ENCODE measurements at places on chromosomes 1 and 21.
A peak's percentile ranks its signal among the peaks of the same experiment; 100 is the strongest.

GRCh38 chr1:70140343-70140742 lies 65.0 kb downstream of the LRRC40 start:
- no peak for DNase-seq

DNA sequence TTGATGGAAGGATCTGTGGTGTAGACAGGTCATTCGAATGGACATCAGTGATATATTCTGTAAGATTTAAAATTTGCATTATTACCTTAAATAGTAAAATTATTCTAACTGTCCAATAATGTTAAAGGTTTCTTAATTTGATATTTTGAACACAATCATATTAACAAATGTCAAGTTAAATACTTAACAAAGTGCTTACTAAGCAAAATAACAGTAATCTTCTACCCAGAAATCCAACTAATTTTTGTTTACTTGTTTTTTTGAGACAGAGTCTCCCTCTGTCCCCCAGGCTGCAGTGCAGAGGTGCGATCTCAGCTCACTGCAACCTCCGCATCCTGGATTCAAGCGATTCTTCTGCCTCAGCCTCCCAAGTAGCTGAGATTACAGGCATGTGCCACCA lies 33.9 kb downstream of the USP33 start:
- DNase-seq: no peak

GRCh38 chr1:18922319-18922726 lies 20.0 kb upstream of the ALDH4A1 start:
- no peak for DNase-seq

DNA sequence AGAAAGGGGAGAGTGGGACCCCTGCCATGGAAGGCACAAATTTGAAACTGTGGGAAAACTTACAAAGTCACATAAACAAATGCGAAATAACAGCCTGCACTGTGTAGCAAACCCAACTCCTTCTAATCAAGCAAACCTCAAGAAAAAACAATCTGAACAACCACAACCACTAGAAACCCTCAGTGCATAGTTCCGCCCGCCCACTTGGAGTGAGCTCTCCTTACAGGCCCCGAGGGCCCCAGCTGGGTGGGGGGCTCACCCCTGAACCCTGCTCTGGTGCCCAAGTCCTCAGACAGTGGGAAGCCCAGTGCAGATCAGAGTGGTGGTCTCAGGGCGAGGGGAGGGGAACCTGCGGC lies 931 bp upstream of the MXRA8 start:
- DNase-seq: no peak

DNA sequence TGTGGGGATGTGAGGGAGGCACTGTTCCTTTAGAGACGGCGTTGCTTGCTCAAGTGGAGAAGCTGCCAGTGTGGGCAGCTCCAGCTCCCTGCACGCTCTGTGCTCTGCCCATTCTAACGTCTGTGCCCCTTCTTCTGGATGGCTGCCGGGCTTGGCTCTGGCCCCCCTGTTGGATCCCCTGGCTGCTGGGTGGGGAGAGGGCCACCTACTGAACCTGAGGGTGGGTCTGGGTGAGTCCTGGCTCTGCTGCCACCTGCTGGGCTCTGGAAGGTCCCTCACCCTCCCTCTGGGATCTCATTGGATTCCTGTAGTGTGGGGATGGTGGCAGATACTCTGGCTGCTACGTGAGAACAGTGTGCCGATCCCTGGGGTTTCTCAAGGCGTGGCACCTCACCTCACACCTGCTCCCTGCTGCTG lies 5.0 kb downstream of the PFKL start:
- peak; percentile 13 for DNase-seq

DNA sequence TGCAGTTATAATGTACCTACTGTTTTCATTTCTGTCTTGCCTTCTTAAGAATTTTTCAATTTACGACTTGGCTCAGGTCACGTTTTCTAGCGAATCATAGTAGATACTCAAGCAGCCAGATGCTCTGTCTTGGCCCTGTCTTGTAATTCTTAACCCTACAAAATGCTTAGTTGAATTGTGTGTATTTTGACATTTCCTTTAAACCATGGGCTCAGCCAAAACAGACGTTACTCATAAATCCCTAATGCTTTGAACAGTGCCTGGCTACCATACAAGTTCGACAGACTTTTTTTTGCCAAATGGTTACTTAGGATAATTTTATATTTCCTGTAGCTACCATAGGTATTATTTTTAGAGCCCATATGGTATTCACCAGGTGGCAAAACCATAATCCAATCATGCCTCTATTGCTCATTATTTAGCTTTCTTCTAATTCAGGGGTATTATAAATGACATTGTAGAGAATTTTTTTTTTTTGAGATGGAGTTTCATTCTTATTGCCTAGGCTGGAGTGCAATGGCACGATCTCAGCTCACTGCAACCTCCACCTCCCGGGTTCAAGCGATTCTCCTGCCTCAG lies 54.3 kb downstream of the KCNK1 start:
- no peak for DNase-seq

DNA sequence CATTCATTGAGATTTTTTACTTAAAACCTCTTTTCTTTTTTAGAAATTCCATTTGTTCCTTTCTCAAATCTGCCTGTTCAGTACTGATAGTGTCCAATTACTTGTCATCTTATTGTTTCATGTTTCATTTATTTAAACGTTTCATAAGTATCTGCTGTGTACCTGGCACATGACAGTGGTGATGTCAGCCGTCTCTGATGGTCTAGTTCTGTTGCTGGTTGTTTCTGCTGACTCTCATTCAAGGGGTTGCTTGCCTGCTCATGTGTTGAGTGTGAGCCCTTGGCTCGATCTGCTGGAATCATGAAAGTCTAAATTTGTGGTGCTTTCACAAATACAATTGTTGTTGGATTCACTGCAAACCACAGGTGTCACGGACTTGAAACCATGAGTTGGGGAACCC lies 25.5 kb upstream of the C2CD2 start:
- no peak for DNase-seq

- no peak for DNase-seq
Measured at GRCh38 chr1:195501118-195501517, 1107.1 kb downstream of the KCNT2 start.

- no peak for DNase-seq
Measured at GRCh38 chr1:116365353-116365780, 7.7 kb upstream of the ATP1A1 start.

GRCh38 chr1:81407000-81407821 lies 393.5 kb upstream of the ADGRL2 start:
- no peak for DNase-seq

DNA sequence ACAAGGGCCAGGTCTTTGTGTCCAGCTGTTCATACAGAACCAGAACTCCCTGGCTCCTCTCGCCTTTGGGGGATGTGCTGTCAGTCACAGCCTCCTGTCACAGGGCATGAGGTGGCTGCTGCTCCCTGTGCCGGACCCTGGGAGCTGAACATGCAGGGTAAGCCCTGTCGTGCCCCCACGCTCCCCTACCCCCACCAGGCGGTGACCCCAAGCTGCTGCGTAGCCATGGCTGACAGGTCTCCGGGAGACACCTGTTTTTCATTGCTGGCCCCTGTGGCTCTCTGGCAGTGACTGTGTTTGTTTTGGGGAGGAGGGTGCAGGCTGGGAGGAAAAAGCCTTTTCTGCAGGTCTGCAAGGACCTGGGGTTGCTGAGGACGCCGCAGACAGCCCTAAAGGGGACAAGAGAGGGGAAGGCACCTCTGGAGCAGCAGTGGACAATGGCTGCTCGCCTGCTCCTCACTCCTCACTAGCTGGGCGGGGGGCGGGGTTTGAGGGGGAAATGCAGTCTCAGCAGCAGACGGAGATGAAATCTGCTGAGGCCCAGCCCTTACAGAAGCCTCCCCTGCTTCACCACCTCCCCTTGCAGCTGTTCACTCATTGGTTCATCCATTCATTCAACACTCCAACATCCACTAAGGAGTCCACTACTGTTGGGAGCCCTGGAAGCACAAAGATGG lies 81.4 kb downstream of the TRABD2B start:
- DNase-seq: no peak

DNA sequence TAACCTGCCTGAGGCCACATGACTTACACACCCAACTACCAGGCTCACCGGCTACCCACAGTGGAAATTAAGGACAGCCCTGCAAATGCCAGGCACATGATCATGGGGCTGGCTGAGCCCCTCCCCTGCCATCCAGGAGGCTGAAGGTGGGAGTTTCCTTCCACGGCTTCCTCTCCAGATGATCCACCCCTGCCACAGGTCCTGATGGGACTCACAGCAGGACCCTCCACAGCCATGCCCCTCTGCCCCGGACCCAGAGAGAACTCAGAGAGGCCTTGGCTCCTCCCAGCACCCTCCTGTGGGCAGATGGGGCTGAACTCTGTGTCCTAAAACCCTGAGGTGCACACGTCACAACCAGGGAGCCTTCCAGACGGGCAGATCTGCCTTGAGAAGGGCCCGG lies 29.1 kb upstream of the CASZ1 start:
- no peak for DNase-seq

DNA sequence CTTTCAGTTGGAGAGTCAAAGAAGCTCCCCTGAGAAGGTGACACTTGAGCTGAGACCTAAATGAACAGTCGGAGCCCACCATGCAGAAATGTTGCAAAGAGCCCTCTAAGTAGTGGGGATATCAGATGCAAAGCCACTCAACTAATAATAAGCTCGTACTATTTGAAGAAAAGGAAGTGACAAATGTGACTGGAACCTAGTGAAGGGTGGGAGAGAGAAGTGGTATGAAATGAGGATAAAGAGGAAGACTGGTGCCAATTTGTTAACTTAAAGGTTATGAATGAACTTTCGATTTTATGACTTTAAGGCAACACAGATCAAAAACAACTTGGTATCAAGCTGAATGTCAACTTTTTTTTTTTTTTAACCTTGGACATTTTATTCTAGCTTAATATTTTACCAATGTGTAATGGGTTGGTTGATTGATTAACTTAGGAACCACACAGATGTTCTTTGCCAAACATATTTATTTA lies 14.7 kb downstream of the LYPLAL1 start:
- peak; percentile 17 for DNase-seq

- DNase-seq: no peak
Measured at GRCh38 chr1:37776946-37777516, 12.1 kb upstream of the EPHA10 start.

DNA sequence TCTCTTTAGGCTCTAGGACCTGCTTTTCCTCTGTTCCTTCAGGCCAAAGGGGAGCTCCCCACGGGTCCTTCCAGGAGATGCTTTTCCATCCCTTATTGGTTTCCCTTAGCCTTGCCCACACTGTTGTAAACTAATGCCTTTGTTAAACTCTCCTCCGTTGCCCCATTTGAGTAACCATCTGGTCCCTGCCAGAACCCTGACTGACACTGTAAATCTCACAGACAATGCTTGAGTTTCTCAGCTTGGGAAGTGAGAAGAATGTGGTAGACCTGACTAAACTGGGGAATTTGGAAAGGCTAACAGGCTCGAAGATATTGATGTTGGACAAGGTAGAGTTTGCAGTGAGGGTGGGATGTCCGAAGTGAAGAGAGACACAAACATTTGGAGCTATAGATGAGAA lies 11.4 kb downstream of the AKNAD1 start:
- no peak for DNase-seq

DNA sequence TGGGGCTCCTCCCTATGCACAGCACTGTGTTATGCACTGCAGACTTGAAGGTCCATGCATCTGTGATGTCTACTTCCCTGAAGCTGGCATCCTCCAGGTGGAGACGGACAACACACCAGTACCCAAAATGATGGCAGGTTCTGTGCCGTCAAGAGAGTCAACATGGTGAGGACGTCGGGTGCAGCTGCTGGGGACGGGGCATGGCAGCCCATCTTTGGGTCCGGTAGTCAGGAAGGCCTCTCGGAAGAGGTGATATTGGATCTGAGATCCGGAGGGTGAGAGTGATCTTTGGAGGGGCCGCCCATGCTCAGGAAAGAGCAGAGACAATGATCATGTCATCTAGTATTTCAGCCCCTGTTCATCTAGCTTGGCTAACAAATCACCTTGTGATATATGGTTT lies 104.1 kb downstream of the RIPK4 start:
- no peak for DNase-seq

DNA sequence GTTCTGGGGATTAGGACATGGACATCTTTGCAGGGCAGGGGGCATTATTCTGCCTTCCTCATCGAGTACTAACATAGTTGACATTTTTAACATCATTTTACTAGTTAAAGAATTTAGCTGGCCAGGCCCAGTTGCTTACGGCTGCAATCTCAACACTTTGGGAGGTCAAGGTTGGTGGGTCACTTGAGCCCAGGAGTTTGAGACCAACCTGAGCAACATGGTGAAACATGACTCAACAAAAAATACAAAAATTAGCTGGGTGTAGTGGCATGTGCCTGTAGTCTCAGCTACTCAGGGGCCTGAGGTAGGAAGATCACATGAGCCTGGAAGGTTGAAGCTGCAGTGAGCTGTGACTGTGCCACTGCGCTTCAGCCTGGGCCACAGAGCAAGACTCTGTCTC lies 29.8 kb upstream of the THEM4 start:
- DNase-seq: no peak

- no peak for DNase-seq
Measured at GRCh38 chr1:86062453-86062852, 94.1 kb downstream of the COL24A1 start.

GRCh38 chr1:209527993-209528717 lies 55.4 kb upstream of the CAMK1G start:
- peak; percentile 98 for DNase-seq

GRCh38 chr1:234533975-234534876 lies 55.2 kb upstream of the TARBP1 start:
- DNase-seq: no peak

GRCh38 chr1:70205071-70205433 lies 327 bp downstream of the LRRC40 start:
- no peak for DNase-seq

- no peak for DNase-seq
Measured at GRCh38 chr1:56339786-56340465, 239.4 kb downstream of the PLPP3 start.

DNA sequence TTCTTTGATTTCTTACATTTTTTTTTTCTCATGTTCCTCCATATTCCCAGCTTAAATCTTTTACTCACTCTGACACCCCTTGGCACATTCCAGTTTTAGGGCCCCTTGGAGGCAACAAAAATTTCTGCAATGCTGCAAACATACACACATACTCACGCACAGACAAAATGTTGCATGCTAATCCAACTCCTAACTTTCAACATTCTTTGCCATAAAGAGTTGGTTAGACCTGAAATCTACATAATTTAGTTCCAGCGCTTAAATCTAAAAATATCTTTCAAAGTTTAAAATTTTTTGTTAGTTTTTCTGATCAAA lies 103.9 kb downstream of the PTPN14 start:
- no peak for DNase-seq

GRCh38 chr1:86955678-86956077 lies 41.2 kb downstream of the HS2ST1 start:
- DNase-seq: no peak

- DNase-seq: no peak
Measured at GRCh38 chr21:36470294-36470693, 9.6 kb downstream of the CLDN14 start.

- DNase-seq: no peak
Measured at GRCh38 chr1:38173848-38174247, 127.3 kb upstream of the POU3F1 start.

- DNase-seq: no peak
Measured at GRCh38 chr1:182441719-182442118, 8.2 kb upstream of the RGSL1 start.

GRCh38 chr1:229204921-229205777 lies 65.8 kb upstream of the RAB4A start:
- no peak for DNase-seq
